ENCODE measurements at places on chromosomes 5 and 9.

- DNase-seq, result no peak
Observed at GRCh38 chr5:32071351-32071944, 102.7 kb downstream of the GOLPH3 start.

DNA sequence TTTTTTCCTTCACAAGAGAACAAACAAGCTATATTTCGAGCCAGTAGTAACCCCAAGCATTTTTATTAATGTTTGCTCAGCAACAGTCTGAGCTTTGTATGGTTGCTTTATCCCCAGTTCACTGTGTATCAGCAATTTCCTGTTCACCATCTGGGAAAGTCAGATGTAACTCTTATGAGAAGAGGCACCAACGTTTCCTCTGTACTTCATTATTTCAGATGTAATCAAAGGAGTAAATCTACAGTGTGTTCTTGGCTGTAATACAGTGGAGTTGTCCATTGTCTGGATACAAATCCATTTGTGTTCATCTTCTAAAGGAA is 340.2 kb downstream of the ARRDC3 start:
- no peak for DNase-seq

DNA sequence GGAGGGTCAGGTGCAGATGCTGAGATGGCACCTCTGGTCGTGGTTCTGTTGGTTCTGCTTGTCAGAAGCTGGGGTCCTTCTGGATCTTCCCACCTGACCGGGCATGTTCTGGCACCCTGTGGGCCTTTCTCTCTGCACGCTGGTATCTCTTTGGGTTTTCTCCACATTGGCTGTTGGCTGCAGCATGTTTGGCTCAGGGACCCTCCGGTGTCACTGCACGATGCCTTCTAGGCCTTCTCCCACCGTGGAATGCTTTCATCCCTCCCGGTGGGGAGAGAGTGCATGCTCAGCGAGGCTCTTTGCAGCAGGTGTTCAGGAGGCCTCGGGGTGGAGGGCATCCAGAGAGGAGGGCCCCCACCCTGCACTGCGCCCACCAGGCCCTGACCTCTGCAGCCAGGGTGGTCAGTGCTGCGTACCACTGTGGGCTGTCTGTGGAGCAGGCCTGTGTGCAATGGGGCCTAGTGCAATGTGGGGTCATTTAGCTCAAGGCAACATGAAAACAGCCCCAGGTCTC is 119.4 kb downstream of the WNK2 start:
- no peak for DNase-seq

- no peak for DNase-seq
Observed at GRCh38 chr9:37937366-37937765, 33.4 kb upstream of the SLC25A51 start.

DNA sequence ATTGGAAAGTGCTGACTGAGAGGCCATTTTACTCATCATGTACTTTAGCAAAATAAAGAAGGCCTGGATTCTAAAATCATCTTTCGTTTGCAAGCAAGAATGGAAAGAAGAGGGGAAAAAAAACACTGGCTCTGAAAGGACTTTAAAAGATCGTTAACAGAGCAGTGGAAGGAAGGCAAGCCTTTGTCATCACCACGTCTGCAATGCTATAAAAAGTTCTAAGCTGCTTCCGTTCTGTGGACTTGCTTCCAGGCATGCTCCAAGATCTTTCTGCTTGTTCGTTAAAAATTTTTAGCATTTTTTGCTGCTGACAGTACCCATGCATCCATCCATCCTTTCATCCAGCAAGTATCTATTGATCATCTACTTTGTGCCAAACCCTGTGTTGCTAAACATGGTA is 226.5 kb downstream of the GABBR2 start:
- DNase-seq, result no peak

DNA sequence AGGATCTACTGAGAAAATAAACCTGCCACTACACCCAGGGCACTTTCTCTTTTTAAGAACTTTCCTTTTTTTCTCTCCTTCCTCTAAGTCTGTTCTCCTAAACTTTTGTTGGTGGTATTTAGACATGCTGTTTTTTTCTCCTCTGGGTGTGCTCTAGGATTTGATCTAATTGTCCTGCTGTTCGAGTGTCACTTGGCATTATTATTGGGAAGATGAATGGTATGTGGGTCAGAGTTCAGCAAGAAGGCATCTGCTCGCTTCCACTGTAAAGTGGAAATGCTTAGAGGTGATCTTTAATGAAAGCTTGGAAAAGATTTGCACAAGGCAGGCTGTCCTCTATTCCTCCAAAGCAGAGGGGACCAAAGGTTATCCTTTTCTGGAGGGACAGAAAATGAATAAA is 1.3 kb upstream of the PLPPR1 start:
- DNase-seq, result no peak

- DNase-seq, result no peak
Observed at GRCh38 chr9:69207503-69207902, 33.4 kb downstream of the TJP2 start.

GRCh38 chr5:59608745-59609144 is 284.8 kb downstream of the PDE4D start:
- no peak for DNase-seq

DNA sequence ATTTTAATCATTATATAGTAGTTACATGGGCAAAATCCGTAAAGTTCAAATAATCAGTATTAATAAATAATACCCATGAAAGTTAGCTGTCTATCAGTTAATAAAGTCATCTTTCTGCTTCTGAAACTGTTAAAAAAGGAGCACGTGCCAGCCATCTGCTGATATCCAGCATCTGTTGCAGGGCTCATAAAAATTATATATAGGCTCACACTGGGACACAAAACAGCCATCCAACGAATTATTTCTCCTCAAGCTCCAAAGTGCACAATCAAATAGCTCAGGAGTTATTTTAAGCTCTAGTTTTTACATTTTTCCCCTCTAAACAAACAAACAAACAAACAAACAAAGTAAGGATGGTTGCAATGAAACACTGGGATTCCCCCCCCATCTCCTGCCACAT is 48.3 kb downstream of the MRPS27 start:
- DNase-seq, result peak; percentile 80

DNA sequence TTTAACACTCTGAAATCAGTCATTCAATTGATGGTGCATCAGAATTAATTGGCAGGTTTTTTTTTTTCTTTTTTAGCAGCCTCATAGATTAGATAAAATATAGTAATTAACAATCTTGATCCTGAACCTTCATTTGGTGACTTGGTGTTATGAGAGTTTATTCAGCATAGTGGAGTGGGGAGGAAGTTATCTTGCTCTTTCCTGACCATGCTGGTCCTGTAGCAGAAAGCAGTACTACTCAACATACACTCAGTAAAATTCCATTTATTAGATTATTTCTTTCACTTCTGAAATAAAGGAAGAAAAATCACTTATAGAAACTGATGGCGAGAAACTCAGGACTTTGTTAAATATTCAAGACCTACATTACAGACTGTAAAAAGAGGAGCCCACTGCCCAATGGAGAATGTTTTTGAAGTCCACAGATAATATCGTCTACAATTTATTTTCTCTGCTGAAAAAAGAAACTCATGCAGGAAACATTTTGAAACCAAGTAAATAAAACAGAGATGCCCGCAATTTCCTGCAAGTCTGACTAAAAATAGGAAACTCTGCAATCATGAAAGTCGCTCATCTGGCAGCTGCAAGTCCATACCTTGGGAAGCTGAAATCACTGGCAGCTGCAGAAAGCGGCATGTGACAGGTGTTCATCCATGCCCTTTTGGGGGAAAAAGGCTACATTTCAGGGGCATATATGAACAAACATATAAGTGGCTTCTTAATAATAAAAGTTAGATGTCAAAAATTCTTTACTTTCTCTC is 233.2 kb upstream of the RFX3 start:
- peak; percentile 42 for DNase-seq

GRCh38 chr5:150740992-150741391 is 17.8 kb downstream of the DCTN4 start:
- DNase-seq, result no peak

- DNase-seq, result no peak
Observed at GRCh38 chr9:121692606-121693387, 41.4 kb downstream of the DAB2IP start.

DNA sequence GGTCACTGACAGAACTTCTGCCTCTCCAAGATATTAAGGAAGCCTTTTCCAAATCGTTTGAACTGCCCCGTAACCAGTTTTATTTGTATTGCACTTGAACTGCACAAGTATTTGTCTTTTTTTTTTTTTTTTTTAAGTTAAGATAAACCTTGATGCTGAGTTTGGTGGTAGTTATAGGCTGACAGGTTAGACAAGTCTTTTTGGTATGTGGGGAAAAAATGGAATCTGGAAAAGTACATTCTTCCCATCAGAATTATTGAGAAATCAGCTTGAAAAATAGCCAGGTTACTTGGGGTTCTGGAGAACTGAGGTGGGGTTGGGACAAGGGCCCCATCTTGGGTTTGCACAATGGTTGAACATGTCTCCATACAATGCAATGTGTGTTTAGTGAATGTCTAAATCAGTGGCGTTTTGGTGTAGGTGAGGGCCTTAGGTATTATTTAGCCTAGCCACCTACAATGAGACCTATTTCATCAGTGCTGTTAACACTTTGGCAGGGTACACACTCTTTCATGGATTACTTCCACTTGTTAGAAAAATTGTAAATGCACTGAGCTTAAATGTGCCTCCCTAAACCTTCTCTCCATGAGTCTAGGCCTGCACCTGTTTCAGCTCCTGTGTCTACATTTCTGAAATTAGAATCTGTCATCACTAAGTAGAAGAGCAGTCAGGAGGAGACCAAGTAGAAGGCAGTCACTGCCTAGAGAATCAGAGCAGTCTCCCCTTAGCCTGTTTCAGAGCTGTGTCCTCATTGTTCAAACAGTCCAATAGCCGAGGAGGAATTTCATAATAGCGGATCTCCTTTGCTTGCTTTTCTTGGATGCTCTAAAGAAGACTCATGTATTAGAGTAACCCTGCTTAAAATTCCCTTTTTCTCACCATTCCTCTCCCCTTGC is 140.0 kb upstream of the HMHB1 start:
- no peak for DNase-seq

DNA sequence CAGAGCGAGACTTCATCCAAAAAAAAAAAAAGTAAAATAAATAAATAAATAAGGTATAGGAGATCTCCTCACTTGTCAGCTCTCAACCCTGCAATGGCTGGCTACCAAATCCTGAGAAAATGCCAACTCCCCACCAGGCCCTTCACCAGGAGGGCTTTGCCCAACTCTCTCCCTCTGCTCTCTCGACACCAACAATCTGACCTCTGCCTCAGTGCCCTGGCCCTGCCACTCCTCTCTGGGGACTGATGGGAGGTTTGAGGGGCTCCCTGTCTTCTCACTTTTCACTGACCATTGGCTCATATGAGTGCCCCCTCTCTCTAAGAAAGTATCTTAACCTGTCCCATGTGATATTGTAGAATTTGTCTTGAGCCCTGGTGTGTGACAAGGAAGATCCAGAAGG is 52.6 kb upstream of the SH3PXD2B start:
- no peak for DNase-seq

- DNase-seq, result no peak
Observed at GRCh38 chr5:174511714-174512253, 212.6 kb upstream of the MSX2 start.

- DNase-seq, result peak; percentile 8
Observed at GRCh38 chr5:124131466-124131865, 615.0 kb downstream of the ZNF608 start.

- DNase-seq, result no peak
Observed at GRCh38 chr9:107819772-107820565, 330.4 kb upstream of the KLF4 start.

DNA sequence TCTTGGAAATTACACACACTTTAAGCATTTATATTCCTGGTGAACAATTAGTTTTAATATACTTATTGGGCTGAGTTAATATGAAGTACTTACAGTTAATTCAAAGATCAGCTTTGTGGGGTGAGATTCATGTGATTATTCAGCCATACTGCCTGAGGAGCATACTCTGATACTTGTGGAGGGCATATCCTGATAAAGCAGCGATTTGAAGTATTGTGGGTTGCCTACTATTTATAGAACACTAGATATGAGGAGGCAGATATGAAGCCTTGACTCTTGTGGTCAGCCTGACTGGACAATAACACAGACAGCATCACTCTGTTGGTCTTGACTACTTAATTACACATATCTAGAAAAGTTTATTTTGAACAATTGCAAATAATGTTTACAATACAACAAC is 27.0 kb upstream of the AGGF1 start:
- DNase-seq, result no peak

GRCh38 chr9:83154087-83154736 is 91.3 kb upstream of the RASEF start:
- DNase-seq, result no peak

- DNase-seq, result no peak
Observed at GRCh38 chr5:95445442-95445841, 54.3 kb downstream of the FAM81B start.
